Thoracic aorta (tissue), 2 donors: ENCODE measurements at places on chromosomes 7 and 10.

DNA sequence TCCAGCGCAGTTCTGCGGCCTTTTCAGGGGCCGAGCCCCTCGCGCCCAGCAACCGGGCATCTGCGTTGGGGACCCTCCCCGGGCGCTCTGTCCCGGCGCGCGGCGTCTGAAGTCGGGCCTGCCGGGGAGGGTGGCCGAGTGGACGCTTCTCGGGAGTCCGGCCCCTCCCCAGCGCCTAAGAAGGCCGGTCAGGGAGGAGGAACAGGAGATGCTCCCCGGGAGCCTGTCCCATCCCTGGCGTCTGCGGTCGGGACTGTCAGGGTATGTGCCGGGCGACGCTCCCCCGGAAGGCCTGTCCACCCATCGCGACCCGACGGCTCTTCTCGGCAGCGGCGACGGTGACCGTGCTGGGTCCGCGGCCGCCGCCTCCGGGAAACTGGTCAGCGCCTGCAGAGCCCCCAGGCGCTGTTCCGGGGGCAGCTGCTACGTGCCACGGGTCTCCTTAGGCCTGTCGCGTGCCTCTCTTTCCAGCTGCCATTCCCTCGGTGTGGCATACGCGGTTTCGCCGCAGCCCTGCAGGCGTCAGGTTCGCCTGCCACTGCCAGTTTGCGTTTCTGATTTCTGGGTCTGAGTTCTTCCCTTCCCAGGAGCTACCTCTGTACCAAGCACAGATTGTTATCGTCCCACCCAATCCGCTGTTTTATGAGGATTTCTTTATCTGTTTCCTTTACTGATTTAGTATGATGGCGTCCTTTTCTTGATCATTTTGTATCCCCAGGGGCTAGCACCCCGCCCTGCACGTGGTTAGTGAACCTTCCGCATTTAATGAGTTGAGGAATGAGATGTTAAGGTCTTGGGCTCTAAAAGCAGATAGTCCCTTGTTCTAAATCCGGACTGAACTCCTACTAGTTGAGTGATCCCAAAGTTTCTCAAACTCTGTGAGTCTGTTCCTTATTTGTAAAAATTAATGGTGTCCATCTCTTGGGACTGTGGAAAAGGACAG is 782 bp downstream of the IFIT5 start:
- DNase-seq = no peak

DNA sequence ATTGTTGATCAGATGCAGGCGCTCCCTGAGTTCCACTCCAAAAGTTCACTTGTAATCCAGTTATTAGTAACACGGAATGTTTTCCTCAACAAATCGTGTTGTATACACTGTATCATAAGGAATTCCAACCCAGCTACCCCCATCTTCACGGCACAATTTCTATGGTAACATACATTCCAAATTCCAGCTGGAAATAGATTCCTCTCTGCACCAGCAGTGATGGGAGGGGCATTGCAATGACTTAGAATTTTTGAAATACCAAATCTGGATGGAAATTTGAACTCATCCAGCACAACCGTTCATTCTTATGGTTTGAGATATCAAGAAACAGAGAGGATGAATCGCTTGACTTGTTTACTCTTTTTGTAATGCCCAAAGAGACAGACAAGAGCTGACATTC is 38.9 kb upstream of the RHEB start:
- no peak for DNase-seq

DNA sequence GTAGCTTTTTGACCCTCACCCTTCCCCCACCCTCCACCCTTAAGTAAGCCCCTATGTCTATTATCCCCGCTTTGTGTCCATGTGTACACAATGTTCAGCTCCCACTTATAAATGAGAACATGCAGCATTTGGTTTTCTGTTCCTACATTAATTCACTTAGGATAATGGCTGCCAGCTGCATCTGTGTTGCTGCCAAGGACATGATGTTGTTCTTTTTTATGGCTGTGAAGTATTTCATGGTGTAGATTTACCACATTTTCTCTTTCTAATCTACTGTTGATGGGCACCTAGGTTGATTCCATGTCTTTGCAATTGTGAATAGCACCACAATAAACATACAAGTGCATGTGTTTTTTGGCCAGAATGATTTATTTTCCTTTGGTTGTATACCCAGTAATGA is 232.2 kb downstream of the CACNA2D1 start:
- no peak for DNase-seq

DNA sequence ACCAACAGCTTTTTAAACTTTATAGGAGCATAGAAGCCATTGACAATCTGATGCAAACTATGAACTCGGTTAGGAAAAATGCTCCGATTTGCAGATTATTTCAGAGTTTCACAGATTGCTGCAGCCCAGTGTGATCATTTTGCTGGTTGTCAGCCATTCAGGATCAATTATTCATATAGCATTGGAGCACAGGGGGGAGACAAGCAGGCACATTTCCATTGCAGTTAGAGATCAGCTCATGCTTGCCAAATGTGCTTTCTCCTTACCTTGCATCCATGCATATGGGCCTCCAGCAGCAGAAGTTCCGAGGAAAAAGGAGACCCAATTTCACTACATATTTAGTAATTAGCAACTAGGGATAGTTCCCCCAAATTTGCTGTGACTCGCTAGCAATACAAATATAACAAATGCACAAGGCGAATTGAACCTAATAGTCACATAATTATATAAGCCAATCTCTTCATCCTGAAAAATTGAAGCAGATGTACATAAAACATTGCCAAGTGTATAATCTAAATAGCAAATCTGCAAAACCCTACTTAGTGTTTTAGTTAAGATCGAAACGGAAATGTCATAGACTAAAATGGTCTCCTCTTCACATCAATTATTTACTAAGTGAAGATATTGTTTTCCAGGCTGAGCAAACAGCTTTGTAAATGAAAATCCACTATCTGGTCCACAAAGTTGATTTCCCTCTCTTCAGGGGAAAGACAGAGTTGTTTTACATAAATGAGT is 49.5 kb upstream of the RSU1 start:
- DNase-seq = no peak

GRCh38 chr7:119596651-119597050 is 676.3 kb upstream of the KCND2 start:
- no peak for DNase-seq
